ENCODE measurements at places on chromosomes 1 and 21. TPM values are rescaled to one million over a fixed set of nuclear protein-coding genes. Genes with fewer than 3 reads are reported as not detected.

The LAPTM5 gene
- 474 TPM for total RNA-seq

The WDR64 gene
- total RNA-seq, result 0.58 TPM

The NT5C1A gene
- total RNA-seq, result not detected

The DEDD gene
- 39.8 TPM for total RNA-seq

The PTTG1IP gene
- 66.1 TPM for total RNA-seq

The USP33 gene
- total RNA-seq, result 69.7 TPM

The GNAT2 gene
- not detected for total RNA-seq

The TCP10L gene
- 0.23 TPM for total RNA-seq

The TEDDM1 gene
- not detected for total RNA-seq

The AVPR1B gene
- not detected for total RNA-seq

The CHI3L2 gene
- 33.9 TPM for total RNA-seq

The GBP6 gene
- total RNA-seq, result 0.47 TPM

The LSM10 gene
- total RNA-seq, result 44.1 TPM

The FBXO44 gene
- total RNA-seq, result 54.9 TPM

The OLIG2 gene
- not detected for total RNA-seq

The ERICH3 gene
- total RNA-seq, result not detected

The KPRP gene
- not detected for total RNA-seq

The ANKRD35 gene
- total RNA-seq, result 0.40 TPM

The RHCE gene
- 0.17 TPM for total RNA-seq
